ENCODE measurements at places on chromosomes 6 and 20. TPM values are rescaled to one million over a fixed set of nuclear protein-coding genes. Genes with fewer than 3 reads are reported as not detected.

Gene RAB23
- total RNA-seq = 24.7 TPM

Gene IER3
- total RNA-seq = 15.0 TPM

Gene TNNC2
- total RNA-seq = 6.7 TPM

Gene RNF144B
- total RNA-seq = 0.79 TPM

Gene NRN1
- total RNA-seq = 0.09 TPM

Gene HLA-F
- 3.9 TPM for total RNA-seq

Gene PANK2
- total RNA-seq = 46.7 TPM

Gene STMND1
- total RNA-seq = not detected

Gene HCK
- total RNA-seq = not detected

Gene COL9A1
- not detected for total RNA-seq

Gene SLC22A2
- total RNA-seq = not detected

Gene FLRT3
- total RNA-seq = 1.6 TPM

Gene KIF25
- total RNA-seq = not detected

Gene KIAA0408
- 1.4 TPM for total RNA-seq

Gene DDX43
- 0.32 TPM for total RNA-seq

Gene EPHA7
- total RNA-seq = 0.32 TPM

Gene EYS
- total RNA-seq = not detected

Gene ZMYND8
- 15.9 TPM for total RNA-seq

Gene BMP5
- total RNA-seq = 0.16 TPM

Gene OGFRL1
- 14.5 TPM for total RNA-seq

Gene LTB
- total RNA-seq = not detected

Gene EFCAB8
- under 0.01 TPM for total RNA-seq

Gene FAM217B
- total RNA-seq = 2.9 TPM

Gene ANGPT4
- total RNA-seq = not detected

Gene SLC17A2
- not detected for total RNA-seq

Gene CRISP2
- total RNA-seq = not detected

Gene SNPH
- 9.6 TPM for total RNA-seq

Gene PI3
- total RNA-seq = not detected

Gene ULBP3
- total RNA-seq = 9.5 TPM

Gene RUNX2
- total RNA-seq = 1.3 TPM

Gene PLCB4
- total RNA-seq = 8.2 TPM

Gene FAM83B
- 0.16 TPM for total RNA-seq

Gene RBPJL
- not detected for total RNA-seq

Gene LY6G6F
- not detected for total RNA-seq

Gene TM9SF4
- total RNA-seq = 22.4 TPM

Gene TNF
- not detected for total RNA-seq

Gene MDFI
- total RNA-seq = 0.26 TPM

Gene PRRC2A
- 18.6 TPM for total RNA-seq

Gene KHDRBS2
- not detected for total RNA-seq

Gene MRPS10
- total RNA-seq = 37.0 TPM

Gene PTGIS
- 295 TPM for total RNA-seq

Gene TMC2
- total RNA-seq = 0.09 TPM

Gene PHACTR1
- 0.34 TPM for total RNA-seq

Gene MUC22
- not detected for total RNA-seq

Gene SEC23B
- 35.7 TPM for total RNA-seq

Gene CCDC170
- total RNA-seq = 0.47 TPM

Gene KCNK16
- total RNA-seq = not detected

Gene SMPDL3A
- total RNA-seq = 57.7 TPM

Gene CCN6
- total RNA-seq = not detected

Gene FOXS1
- not detected for total RNA-seq

Gene OPN5
- under 0.01 TPM for total RNA-seq

Gene IMPG1
- total RNA-seq = not detected

Gene ASIP
- not detected for total RNA-seq

Gene MUCL3
- not detected for total RNA-seq

Gene RING1
- total RNA-seq = 50.0 TPM

Gene ABHD16B
- not detected for total RNA-seq

Gene PCK1
- not detected for total RNA-seq

Gene HTR1E
- total RNA-seq = not detected

All from bronchial smooth muscle cell (primary cell).